ENCODE measurements at places on chromosomes 4 and X. TPM values are rescaled to one million over a fixed set of nuclear protein-coding genes. Genes with fewer than 3 reads are reported as not detected.

The TEX11 gene
- not detected for total RNA-seq

The KLHL13 gene
- 3.5 TPM for total RNA-seq

The HPF1 gene
- 34.7 TPM for total RNA-seq

The MAD2L1 gene
- 55.8 TPM for total RNA-seq

The PRPS2 gene
- total RNA-seq: 110 TPM
